Activated CD8-positive, alpha-beta memory T cell treated with anti-CD3 and anti-CD28 coated beads for 1 hour (primary cell): ENCODE measurements at places on chromosomes 3 and 15.

DNA sequence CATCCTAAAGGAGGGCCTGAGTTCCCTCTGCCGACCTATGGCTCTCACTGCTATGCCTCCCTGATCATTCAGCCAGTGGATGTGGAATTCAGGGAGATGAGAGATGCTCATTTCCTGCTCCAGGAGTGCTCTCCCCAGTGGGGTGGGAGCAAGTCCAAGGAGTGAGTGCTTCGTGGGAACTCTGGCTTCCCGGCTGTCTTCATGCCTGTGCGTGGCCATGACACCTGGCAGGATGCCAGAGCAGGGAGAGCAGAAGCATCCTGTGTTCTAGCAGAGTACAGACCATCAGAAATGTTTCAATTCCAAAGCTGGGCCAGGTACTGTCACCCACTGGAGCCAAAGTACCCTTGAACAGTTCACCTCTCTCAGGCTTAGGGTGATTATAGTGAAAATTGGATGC is 45.1 kb downstream of the APH1B start:
- no peak for DNase-seq

GRCh38 chr3:5485427-5485826 is 297.9 kb downstream of the EDEM1 start:
- DNase-seq: no peak

- DNase-seq: no peak
These were observed at the start of gene CNTN3 for GRCh38 chr3:74614107-74614967. Gene CNTN3 (minus strand): TSS chr3:74614659. CDS start chr3:74521112, 93,547 bp downstream.

DNA sequence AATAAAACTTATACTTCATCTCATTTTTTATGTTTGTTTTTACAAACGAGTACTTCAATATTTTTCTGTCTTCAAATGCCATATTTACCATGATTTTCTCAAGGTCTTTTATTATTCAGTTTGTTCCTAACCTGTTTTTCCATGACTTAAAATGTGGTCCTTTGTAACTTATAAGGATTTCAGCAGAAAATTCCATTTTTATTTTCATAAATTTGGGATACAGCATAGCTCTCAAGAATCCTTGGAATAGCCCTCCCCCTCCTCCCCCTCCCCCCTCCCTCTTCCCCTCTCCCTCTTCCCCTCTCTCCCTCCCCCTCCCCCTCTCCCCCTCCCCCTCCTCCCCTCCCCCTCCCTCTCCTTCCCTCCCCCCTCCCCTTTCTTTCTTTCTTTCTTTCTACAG is 14.9 kb upstream of the STX19 start:
- no peak for DNase-seq

DNA sequence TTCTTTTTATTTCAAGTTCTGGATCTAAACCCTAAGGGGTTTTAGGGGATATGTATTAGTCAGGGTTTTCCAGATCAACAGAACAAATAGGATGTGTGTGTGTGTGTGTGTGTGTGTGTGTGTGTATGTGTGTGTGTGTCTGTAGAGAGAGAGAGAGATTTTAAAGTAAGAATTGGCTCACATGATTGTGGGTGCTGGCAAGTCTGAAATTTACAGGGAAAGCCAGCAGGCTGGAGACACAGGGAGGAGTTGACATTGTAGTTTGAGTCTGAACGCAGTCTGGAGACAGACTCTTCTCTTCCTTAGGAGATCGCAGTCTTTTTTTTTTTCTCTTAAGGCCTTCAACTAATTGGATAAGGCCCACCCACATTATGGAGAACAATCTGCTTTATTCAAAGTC is 428.8 kb upstream of the TBL1XR1 start:
- no peak for DNase-seq

DNA sequence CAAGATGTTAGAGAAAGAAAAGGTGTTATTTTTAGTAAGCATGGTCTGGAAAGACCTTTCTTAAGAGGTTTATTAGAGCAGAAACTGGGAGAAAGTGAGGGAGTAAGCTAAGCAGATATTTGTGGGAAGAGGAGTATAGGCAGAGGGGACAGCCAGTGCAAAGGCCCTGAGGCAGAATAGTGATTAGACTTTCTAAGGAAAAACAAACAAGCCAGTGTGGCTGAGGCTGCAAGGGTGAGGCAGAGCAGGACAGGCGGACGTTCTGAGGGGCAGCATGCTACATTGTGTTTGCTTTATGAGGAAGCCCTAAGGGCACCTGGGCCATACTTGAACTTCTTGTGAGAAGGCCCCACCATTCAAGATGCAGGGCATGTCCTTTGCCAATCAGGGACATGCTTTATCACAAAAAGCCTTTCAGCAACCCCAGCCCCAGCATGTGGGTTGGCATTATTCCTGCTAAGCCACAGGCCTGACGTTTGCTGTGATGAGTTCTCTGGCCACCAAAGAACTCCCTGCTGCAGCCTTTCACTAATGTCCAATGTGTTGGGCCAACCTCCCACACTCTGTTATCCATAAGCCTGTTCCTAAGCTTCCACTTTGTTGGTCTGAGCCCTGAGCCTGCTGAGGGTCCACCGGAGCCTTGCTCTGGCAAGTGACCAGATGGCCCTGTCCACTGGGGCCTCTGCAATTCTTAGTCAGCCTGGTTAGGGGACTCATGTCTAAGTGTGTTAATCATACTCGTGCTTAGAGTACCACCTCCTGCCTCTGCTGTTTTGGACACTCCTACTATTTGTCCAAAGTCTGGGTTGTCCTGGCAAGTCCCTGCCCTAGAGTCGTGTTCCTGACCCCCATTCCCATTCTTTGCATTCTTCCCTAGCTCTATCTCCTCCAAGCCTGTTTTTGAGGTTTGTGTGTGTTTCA is 209.9 kb upstream of the CTNNB1 start:
- DNase-seq: no peak

DNA sequence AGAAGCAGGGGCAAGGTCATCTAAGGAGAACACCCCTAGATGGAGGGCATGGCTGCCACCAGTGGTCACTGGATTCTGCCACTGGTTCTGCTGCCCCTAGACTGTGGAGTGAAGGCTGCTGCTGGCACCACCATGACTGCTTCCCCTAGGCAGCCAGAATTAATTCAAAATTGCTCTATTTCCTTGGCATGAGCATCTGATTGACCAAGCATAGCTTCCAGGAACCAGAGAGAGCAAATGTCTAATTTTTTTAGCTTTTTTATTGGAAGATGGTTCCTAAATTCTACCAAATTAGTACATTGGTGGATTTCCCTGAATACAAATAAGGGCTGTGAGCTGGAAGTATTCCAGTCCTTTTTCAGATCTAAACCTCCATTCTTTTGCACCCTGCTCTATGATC is 270.2 kb upstream of the GBE1 start:
- DNase-seq: no peak

DNA sequence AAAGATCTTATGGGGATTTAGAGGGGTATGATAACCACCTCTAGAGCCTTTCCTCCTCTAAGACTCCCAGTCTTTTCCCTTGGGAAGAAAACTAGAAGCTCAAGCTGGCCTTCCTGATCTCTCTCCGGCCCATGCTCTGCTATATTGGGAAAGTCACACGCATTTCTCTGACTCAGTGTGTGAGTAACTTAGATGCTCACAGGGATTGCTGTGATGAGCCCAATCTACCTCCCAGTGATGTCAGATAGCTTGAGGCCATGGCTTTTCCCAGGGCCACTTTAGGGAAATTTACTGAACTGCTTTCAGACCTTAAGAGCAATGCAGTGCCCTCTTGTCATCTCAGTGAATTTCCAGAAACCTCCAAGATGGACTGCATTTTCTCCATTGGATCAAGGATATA is 8.6 kb upstream of the ST8SIA2 start:
- no peak for DNase-seq

GRCh38 chr15:69810431-69811354 is 287.0 kb downstream of the TLE3 start:
- DNase-seq: no peak

GRCh38 chr3:108342837-108343486 is 46.6 kb downstream of the HHLA2 start:
- no peak for DNase-seq

DNA sequence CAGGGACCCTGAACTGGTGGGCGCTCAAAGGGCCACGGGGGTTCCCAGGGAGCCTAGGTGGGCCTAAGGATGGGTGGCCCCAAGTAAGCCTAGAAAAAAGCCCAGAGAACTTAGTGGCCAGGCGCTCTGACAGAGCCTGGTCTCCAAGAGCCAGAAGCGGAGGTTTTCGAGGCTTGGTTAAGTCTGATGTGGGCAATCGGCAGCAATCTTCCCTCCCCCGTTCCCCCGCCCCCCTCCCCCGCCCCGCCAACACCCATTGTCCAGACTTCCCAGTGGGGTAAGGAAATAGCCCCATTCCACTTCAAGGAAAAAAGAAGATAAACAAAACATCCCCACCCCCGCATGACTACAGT is 6.7 kb downstream of the EOMES start:
- DNase-seq: no peak

- DNase-seq: no peak
These were observed 217.6 kb downstream of the ARRDC4 start for GRCh38 chr15:98177966-98178592.
